ENCODE measurements at places on chromosomes 3 and 15. TPM values are rescaled to one million over a fixed set of nuclear protein-coding genes. Genes with fewer than 3 reads are reported as not detected.
A peak's percentile ranks its signal among the peaks of the same experiment; 100 is the strongest.

The BCHE gene
- not detected for total RNA-seq

The VEPH1 gene
- not detected for total RNA-seq

The CKMT1A gene
- not detected for total RNA-seq

The SLC12A1 gene
- not detected for total RNA-seq

The EFHB gene
- total RNA-seq = 0.66 TPM

The ADAMTS9 gene
- total RNA-seq = not detected

The FBLN2 gene
- total RNA-seq = not detected

The FGF12 gene
- not detected for total RNA-seq

The LCTL gene
- total RNA-seq = not detected

The IP6K1 gene
- total RNA-seq = 38.3 TPM

The TNFAIP8L3 gene
- total RNA-seq = 4.1 TPM

The GPR62 gene
- not detected for total RNA-seq

The TICRR gene
- total RNA-seq = 35.5 TPM

The ZDHHC3 gene
- 54.9 TPM for total RNA-seq

The IQCF5 gene
- total RNA-seq = not detected

The SI gene
- total RNA-seq = not detected

GRCh38 chr15:51801391-51801835 lies 28.0 kb upstream of the TMOD3 start:
- DNase-seq = no peak

GRCh38 chr15:52558196-52558595 lies 10.6 kb downstream of the ARPP19 start:
- DNase-seq = peak; percentile 89

GRCh38 chr3:9976721-9977709 lies 9.6 kb downstream of the EMC3 start:
- peak; percentile 56 for DNase-seq

DNA sequence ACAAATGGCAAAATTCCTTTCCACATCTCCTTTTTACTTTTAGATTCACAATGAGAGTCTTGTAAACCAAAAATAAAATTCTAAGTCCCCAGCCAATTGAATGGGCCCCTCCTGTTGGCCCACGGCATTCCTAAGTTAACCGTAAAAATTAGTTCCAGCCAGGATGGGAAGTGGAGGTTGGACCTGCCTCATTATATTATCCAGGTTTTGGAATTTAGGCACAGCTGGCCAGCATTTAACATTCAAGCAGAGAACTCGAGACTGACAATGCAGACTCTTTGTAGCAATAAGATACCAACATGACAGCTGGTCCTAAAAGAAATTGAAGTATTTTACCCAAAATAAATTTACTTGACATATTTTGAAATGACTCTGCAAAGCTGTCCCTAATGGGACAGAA lies 321.0 kb upstream of the NAALADL2 start:
- DNase-seq = no peak

- DNase-seq = no peak
These were observed 403.6 kb downstream of the TIGIT start for GRCh38 chr3:114697401-114697800.

DNA sequence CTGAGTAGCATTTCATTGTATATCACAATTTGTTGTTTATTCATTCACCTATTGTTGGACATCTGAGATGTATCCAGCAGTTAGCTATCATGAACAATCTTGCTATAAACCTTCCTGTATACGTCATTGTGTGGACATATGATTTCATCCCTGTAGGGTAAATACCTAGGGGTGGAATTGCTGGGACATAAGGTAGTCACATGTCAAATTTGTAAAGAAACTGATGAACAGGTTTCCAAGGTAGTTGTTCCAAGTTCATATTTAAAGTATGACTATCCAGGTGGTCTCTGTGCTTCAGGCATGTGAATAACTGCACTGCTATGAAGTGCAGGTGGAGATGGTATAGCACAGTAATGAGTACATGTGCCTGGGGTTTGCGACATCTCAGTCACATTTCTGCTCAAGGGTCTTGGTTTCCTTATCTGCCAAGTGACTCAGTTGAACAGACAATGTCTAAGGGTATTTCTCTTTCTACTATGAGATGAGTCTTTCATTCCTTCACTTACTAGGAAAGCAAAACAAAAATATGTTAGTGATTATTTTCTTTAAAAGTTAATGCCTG lies 229.0 kb upstream of the HES1 start:
- DNase-seq = no peak

DNA sequence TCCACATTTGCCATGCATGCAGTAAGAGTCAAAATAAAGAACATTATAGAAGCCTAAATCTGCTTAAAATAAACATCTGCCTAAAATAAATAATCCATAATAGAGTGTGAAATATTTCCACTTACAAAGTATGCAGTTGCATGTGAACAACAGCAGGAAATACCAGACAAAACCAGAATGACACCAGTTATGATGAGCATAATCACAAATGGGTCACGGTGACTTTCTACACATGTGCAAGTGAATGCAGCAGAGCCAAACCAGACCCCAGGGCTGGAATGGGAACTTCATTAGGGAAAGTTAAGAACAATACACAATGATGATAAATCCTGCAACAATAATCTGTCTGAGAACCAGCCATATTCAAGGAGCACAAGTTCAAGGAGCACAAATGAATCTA lies 615.5 kb downstream of the ROBO2 start:
- DNase-seq = no peak

- no peak for DNase-seq
These were observed 10.9 kb downstream of the ITIH3 start for GRCh38 chr3:52805270-52806039.

- DNase-seq = no peak
These were observed 299.9 kb upstream of the MME start for GRCh38 chr3:154780263-154780662.

GRCh38 chr3:193660698-193661411 lies 67.8 kb downstream of the OPA1 start:
- DNase-seq = no peak

GRCh38 chr3:108599677-108600409 lies 10.3 kb downstream of the DZIP3 start:
- DNase-seq = no peak

DNA sequence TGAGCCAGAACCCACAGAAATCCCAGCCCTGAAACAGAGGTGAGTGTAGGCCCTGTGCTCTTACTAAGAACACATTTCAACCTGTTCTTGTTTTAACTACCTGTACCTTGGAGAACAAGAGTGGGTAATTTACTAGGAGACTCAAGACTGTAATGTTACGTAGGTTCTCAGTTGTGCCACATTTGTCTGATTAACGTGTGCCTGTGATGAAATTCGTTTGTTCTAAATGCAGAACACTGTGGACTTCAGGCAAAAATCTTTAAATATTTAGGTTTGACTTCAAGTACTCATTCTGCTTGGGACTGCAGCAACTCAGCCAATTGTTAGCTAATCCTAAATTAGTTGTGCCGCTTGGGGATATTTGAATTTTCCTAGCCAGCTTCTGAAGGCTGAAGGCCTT lies 28.3 kb downstream of the GTF2E1 start:
- no peak for DNase-seq

DNA sequence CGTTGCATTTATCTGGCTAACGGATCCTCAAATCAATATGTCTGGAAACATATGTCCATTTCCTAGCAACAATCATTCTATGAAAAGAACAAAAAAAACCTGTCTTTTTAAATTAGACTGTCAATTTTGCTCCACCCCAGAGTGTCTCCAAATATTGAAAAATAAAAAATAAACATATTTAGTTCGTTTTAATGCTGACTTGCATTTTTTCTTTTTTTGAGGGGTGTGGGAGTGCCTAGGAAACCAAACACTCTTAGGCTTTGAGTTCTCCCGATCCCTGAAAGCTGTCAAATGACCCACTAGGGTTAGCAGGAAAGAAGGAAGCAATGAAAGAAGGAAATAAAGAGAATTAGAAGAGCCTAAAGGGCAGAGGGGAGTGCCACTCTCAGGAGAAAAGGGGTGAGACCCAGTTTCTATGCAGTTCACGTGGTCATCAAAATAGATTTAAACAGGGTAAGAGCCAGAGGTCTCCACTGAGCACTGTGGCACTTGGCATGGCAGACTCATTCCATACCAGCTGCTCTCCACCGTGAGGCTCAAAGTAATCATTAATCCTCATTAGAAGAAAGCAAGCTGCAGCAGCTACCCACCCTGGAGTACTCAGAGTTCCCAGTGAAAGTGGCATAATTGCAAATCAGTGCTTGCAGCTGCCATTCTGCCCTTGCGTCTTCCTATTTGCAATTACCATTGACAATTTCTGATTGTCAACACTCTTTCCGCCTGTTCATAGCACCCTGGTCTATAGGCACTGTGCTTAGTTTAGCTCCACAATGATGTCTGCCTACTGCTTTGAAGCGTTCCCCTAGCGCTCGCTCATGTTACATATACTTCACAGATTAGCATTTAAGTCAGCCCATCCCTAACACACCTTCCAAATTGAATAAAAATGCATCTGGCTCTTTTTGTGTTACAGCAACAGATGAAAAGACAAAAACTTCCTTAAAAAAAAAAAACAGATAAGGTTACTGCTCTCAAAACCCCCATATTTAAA lies 32.3 kb downstream of the PDZRN3 start:
- DNase-seq = no peak

GRCh38 chr3:14718539-14718938 lies 43.6 kb downstream of the C3orf20 start:
- no peak for DNase-seq

- no peak for DNase-seq
These were observed 104.1 kb downstream of the PGPEP1L start for GRCh38 chr15:98903377-98904018.

GRCh38 chr3:184565421-184566211 lies 4.0 kb downstream of the EPHB3 start:
- no peak for DNase-seq

DNA sequence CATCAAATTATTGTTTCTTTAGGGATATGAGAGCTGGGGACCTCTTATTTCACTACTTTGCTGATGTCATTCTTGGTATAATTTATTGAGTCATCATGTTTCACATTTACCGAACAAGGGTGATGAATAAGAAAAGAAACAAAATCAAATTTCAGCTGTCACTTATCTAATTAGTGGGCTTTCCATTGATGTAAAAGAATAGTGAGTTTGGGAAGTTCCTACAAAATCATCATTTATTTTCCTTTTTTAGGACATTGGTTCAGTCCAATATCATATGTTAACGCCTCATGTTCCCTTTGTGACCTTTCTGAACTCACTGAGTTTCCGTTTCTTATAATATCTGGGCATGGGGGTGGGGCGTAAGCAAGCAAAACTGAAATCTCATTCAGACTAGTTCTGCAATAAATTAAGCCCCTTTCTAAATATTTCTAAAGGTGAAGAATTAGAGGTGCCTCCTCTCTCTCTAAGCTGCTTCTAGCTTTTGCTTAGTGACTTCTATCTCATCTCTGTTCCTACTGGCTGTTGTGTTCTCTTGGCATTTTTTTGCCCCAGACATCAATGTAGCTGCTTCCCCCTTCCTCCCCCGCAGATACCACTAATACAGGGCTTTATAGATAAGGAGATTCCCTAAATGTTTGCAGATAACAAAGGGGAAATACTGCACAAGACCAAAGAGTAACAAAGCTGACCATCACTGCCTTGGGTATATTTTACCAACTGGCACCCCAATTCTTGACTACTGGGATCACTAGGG lies 238.0 kb upstream of the CTNNB1 start:
- DNase-seq = no peak

DNA sequence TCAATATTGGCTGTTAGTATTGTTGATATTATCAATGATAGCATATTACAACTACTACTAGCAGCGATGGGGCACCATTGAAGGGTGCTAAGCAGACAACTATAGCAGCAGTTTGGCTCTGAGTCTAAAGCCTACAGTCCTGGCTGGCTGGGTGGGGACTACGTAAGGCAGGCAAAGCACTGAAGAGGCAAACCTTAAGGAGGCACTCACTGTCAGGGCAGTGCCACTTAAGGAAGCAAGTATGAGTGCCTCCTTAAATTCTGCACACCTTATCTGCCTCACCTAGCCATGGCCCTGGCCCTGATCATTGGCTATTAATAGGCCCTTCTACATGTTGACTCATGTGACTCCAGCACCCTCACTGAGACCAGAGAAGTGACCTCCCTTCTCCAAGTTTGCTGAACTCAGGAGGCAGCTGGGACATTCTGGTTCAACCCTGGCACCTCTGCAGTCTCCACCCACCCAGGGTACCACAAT lies 20.6 kb downstream of the CDCP1 start:
- no peak for DNase-seq

DNA sequence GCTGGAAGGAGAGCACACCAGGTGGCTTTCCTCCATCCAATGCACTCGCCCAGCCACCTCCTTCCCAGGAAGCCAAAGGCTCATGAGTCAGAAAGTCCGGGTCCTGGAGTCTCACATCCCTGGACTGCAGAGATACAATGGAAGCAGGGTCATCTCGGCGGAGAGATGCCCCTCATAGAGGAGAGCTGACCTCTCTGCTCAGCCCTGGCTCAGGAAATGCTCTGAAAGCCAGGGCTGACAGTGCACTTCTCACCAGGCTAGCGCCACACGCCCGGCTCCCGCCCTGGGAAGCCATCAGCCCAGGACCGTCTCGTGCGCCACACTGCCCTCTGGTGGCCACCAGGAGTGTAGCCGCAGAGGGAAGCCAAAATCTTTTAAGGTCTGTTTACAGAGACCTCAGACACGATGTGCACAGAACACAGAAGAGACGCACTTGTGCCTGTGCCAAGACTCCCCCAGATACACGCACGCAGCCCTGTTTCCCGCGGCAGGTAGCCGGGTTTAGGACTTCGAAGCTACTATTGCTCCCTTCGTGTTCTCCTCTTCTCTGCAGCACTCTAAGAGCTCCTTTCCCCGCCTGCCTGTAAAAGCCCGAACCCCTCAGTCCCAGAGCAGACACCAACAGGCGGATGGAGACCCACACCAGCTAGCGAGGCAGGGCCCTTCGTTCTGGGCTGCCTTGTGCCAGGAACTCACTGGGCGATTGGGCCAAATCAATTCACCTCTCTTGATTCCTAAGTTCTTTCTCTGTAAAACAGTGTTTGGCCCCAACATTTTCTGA lies 9.7 kb downstream of the NTRK3 start:
- DNase-seq = peak; percentile 75

- DNase-seq = no peak
These were observed 20.4 kb downstream of the ARPP21 start for GRCh38 chr3:35659768-35660167.

DNA sequence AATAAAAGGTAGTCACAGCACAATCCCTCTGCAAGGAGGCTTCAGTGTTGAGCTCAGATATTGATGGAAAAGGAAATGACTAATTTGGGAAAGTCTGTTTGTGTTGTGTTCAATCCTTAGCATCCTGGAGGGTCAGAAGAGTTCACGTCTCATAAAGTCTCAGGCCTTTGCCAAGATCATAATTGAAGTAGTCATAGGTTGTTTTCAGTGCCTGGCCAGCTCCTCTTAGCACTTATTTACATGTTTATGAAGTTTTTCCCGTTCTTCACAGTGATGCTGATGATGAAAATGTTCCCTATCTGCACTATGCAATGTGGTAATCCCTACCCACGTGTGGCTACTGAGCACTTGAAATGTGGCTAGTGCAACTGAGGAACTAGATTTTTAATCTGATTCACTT lies 61.6 kb upstream of the TGFBR2 start:
- no peak for DNase-seq

- no peak for DNase-seq
These were observed 24.7 kb downstream of the LYSMD4 start for GRCh38 chr15:99708563-99708962.

GRCh38 chr3:147881933-147882332 lies 472.8 kb downstream of the ZIC1 start:
- DNase-seq = no peak

GRCh38 chr3:43369404-43370292 lies 83.3 kb downstream of the SNRK start:
- peak; percentile 34 for DNase-seq
